ENCODE measurements at places on chromosomes 1 and 21. TPM values are rescaled to one million over a fixed set of nuclear protein-coding genes. Genes with fewer than 3 reads are reported as not detected.

DNA sequence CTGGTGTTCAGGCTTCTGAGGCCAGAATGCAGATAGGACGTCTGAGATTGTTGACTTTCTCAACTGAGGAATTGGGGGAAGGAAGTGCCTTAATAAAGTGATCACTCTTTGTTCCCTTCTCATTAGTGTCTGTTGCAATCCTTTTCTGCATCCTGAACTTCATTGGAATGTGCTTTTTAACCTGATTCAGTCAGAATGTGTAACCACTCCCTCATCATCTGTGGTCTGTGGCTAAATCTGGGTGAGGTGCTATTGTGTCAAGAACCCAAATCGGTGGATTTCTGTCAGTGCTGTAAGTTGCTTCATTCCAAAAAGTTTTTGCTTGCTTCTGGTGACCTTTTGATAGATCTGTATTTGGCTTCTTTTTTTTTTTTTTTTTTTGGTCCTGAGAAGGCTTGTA is 38.2 kb downstream of the ARID1A start:
- DNase-seq: no peak
- no peak overlapping the region for H3K27ac ChIP-seq
- H3K36me3 ChIP-seq: peaks cover 26% of the 10 kb centered on the region
- no peak overlapping the region for H3K4me3 ChIP-seq
- peaks cover 13% of the 10 kb centered on the region for H3K4me1 ChIP-seq
- no peaks in the 10 kb centered on the region for H3K27me3 ChIP-seq

DNA sequence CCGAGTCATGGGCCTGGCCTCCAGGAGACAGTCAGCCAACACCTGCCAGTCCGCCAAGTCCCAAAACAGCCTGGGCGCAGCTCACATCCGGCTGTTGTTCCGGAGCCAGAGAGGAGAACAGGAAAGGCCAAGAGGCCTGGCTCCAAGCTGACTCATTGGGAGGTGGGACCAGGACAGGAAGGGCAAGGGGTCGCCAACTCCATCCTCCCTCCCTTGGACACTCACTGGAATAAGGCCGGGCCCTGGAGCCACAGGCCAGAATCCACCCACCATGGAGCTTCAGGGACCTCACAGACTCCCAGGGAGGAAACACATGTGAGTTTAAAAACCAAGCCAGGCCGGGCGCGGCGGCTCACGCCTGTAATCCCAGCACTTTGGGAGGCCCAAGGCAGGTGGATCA is 25.1 kb upstream of the CLIC4 start:
- H3K27ac ChIP-seq: peak overlapping the region; percentile 85
- H3K36me3 ChIP-seq: no peaks in the 10 kb centered on the region
- no peaks in the 10 kb centered on the region for H3K27me3 ChIP-seq
- peak; percentile 96 for DNase-seq
- H3K4me1 ChIP-seq: peaks cover 27% of the 10 kb centered on the region
- H3K4me3 ChIP-seq: no peak overlapping the region

- H3K4me3 ChIP-seq: peak overlapping the region; percentile 7
- peak; percentile 24 for DNase-seq
- H3K36me3 ChIP-seq: peaks cover 8% of the 10 kb centered on the region
- peaks cover 28% of the 10 kb centered on the region for H3K4me1 ChIP-seq
Observed at GRCh38 chr21:46637952-46638746, 2.7 kb downstream of the PRMT2 start.

- peaks cover 6% of the 10 kb centered on the region for H3K4me1 ChIP-seq
- no peaks in the 10 kb centered on the region for H3K36me3 ChIP-seq
- peak; percentile 54 for DNase-seq
Observed at GRCh38 chr1:31444725-31445448, 31.9 kb downstream of the SERINC2 start.

DNA sequence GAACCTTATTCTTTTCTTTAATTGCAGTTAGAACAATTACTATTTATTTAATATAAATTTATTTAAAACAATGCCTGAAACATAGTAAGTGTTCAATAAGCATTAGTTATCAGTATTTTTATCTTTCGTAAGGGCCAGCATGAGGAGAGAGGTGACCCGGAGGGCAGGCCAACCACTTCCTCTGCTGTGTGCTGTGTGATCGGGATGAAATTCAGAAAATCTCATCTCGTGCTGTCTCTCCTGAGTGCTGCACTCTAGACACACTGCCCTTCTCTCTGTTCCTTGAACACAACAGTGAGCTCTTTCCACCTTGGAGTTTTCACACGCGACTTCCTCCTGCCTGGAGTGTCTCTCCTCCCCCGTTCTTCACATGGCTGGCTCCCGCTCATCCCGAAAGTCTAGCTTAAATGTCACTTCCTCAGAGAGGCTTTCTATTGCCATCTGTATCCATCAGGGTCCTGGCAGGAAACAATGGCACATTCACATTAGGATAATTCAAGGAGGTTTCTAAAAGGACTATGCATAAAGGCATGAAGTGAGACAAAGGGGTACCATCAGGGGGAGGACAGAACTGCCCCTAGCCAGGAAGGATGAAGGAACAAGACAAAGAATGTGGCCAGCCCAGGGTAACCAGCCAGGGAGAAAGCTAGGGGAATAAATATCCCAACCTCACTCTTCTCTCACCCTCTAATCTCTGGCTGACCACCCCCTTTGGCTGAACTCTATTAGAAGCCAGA is 142.6 kb upstream of the GJB5 start:
- no peak for DNase-seq
- H3K27ac ChIP-seq: no peak overlapping the region
- H3K4me3 ChIP-seq: no peak overlapping the region
- no peaks in the 10 kb centered on the region for H3K4me1 ChIP-seq

DNA sequence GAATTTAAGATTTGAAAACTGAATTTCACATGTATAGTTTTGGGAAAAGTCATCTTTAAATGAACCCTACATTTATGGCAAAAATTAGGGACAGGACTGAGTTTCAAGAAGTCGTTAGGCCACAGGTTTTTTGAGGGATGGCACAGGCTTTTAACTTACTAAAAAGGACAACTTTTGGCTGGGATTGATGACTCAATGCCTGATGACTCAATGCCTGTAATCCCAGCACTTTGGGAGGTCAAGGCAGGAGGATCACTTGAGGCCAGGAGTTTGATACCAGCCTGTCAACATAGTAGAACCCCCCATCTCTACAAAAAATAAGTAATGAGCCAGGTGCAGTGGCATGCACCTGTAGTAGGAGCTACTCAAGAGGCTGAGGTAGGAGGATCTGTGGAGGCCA is 15.9 kb downstream of the UCK2 start:
- no peak overlapping the region for H3K4me3 ChIP-seq
- no peaks in the 10 kb centered on the region for H3K27me3 ChIP-seq

- H3K27me3 ChIP-seq: no peaks in the 10 kb centered on the region
- H3K36me3 ChIP-seq: no peaks in the 10 kb centered on the region
- no peak overlapping the region for H3K4me3 ChIP-seq
- DNase-seq: no peak
- H3K4me1 ChIP-seq: no peaks in the 10 kb centered on the region
- H3K27ac ChIP-seq: no peak overlapping the region
Observed at GRCh38 chr1:230807561-230808280, 60.5 kb downstream of the CAPN9 start.

DNA sequence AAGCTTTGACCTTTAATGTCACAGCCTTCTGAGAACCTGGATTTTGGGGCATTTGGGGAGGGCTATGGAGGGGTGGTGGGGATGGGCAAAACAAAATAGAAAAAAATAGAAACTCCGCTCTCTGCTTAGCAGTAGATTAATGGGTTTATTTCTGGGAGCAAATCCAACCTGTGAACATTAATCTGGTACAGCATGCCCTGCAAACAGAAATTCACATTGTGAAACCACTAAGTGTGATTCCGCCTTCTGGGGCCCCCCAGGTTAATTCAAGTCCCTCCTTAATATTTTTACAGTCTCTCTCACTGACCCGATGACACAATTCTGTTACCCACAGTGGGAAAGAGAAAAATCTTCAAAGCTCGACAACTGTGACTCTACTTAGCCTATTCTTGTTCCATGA is 76.4 kb downstream of the TIAM1 start:
- no peak overlapping the region for H3K27ac ChIP-seq
- H3K27me3 ChIP-seq: no peaks in the 10 kb centered on the region
- DNase-seq: no peak
- no peak overlapping the region for H3K4me3 ChIP-seq

DNA sequence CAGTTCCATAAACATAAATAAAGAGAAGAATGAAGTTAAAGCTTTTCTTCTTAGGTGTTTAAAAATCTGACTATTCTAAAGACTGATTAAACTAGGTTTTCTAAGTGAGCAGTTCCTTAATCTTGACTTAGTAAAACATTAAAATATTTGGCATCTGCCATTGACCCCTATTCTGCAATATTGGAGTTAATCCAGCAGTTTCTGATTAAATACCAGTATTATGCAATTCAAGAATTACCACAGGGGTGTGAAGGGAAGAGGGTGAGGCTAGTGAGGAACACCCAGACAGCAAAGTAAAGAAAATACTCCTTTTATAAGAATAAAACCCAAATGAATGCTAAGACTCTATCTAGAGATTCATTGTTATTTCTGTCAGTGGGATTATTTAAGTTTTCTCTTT is 40.9 kb downstream of the CLIC4 start:
- no peaks in the 10 kb centered on the region for H3K4me1 ChIP-seq
- no peak overlapping the region for H3K27ac ChIP-seq
- H3K36me3 ChIP-seq: no peaks in the 10 kb centered on the region
- H3K27me3 ChIP-seq: no peaks in the 10 kb centered on the region

Gene MSH4
- total RNA-seq: 0.09 TPM

Gene ATP6V1G3
- total RNA-seq: not detected

Gene SLAMF6
- total RNA-seq: not detected

Gene ACKR1
- total RNA-seq: 0.15 TPM

Gene AKR7A3
- 0.49 TPM for total RNA-seq

Gene CLIC6
- not detected for total RNA-seq
